ENCODE measurements at places on chromosomes 12 and 14.

DNA sequence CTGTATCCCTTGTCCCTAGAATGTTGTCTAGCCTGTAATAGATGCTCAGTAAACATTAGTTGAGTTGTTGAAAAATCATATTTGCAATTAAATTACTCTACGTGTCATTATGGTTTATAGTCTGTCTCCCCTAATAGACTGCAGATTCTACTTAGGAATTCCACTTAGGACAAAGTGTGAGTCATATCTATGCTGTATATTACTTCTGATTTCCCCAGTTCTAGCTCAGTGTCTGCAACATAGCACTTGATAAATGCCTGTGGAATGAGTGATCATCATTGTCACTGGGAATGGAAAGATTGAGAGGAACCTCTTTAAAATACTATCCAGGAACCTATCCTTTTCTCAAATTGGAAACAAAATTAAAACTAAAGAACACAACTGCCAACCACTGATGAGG lies 99.3 kb downstream of the TBX5 start:
- peak; percentile 73 for DNase-seq

DNA sequence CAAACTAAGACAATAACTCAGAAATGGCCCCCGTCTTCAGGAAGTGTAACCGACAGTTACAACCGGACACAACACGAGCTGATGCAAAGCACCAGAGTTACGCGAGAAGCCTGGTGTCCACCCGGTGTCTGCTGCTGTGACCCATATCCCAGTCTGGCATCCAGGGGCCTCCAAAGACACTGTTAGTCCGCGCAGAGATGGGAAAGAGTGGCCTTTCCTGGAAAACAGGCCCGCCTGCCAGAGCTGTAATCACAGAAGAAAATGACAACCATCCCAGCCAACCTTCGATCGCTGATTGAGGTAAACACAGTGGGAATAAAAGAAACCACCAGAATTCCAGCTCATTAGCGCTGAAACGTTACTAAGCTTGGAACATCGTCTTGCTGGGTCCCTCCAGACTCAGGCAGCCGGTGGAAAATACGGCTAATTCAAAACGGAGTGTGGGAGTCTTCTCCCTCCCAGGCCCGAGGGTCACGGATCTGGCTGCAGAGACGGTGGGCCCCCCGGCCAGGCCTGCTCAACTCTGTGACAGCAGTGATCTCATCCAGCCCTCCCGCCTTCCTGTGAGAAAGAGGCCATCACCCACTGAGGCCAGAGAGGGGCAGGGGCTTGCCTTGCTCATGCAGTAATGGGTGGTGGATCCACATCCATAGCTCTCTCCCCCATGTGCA lies 273.9 kb upstream of the RTL1 start:
- no peak for DNase-seq

GRCh38 chr12:21797539-21797938 lies 23.0 kb upstream of the KCNJ8 start:
- no peak for DNase-seq

GRCh38 chr12:121942145-121942718 lies 23.8 kb downstream of the CFAP251 start:
- DNase-seq, result no peak

DNA sequence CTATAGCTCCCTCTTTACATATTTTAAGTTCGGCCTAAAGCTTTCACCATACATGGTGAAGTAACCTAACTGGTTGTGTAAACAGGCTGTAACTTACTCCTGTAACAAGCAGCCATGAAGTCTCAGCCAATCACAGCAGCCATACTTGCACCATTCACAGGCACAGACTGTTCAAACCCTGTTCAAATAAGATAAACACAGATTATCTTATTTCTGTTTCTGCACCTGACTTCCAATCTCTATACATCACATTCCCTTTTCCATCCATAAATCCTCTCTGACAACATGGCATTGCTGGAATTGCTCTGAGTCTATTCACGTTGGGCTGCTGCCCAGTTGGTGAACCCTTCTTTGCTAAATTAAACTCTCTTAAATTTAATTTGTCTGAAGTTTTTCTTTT lies 34.5 kb upstream of the ARID2 start:
- DNase-seq, result no peak

Data from AG09309 (cell line).